ENCODE measurements at places on chromosomes 1 and 21. TPM values are rescaled to one million over a fixed set of nuclear protein-coding genes. Genes with fewer than 3 reads are reported as not detected.

The TRIM17 gene
- total RNA-seq = 2.2 TPM

The FALEC gene
- total RNA-seq = 1.9 TPM

The COL11A1 gene
- 48.2 TPM for total RNA-seq

The DNM3 gene
- 133 TPM for total RNA-seq

The FTCD gene
- 2.2 TPM for total RNA-seq

The TBX19 gene
- 1.6 TPM for total RNA-seq

The APOBEC4 gene
- not detected for total RNA-seq

The SLAMF8 gene
- not detected for total RNA-seq

The TMPRSS2 gene
- total RNA-seq = not detected

The DTL gene
- total RNA-seq = 6.6 TPM

Measured in parietal lobe (tissue), 2 donors.